Renal pelvis (tissue), 12 donors: ENCODE measurements at places on chromosomes 13 and 19.
A peak's percentile ranks its signal among the peaks of the same experiment; 100 is the strongest.

GRCh38 chr19:13101590-13102415 lies 855 bp downstream of the LYL1 start:
- DNase-seq, result no peak

GRCh38 chr13:24270639-24271141 lies 38.7 kb upstream of the C1QTNF9 start:
- DNase-seq, result no peak

GRCh38 chr13:40974460-40975407 lies 44.4 kb downstream of the ELF1 start:
- no peak for DNase-seq

GRCh38 chr13:26348966-26349365 lies 95.0 kb downstream of the CDK8 start:
- no peak for DNase-seq

DNA sequence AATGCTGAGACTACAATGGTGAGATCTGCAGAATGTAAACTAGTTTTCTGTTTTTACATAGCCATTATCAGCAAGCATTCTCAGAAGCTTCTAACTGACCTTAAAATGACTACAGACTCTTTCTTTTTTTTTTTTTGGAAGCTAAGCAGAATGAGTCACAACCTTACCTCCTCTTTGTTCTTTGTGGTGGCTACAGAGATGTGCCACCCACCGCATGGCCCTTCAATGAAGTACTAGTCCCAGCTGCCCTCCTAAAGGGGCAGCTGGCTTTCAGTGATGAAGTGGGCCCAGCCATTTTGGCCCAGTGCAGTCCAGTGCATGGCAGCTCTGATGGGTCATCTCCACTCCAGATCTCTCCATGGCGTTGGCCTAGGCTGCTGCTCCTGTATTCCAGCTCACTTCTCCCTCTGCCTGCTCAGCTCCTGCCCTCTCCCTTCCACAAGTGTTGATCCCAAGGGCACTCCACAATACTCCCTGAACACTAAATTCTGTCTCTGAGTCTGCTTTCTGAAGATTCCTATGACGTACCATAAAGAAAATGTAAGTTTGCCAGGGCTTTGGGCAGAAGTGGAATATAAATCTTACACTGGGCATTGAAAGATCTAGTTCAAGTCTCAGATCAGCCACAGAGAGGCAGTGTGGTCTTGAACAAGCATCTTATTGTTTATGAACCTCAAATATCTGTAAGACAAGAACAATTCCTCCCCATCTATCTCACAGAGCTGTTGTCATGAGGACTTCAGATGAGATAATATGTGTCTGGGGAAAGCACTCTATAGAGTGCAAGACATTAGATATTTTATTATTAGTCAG lies 85.6 kb downstream of the RXFP2 start:
- DNase-seq, result no peak

GRCh38 chr19:14061751-14062557 lies at the start of gene PALM3:
Gene PALM3 (minus strand): TSS chr19:14062076. CDS start chr19:14061980, 96 bp downstream.
- peak; percentile 69 for DNase-seq

- no peak for DNase-seq
Observed at GRCh38 chr19:18481505-18482222, 40.2 kb downstream of the ELL start.

GRCh38 chr19:41192574-41193429 lies at the start of gene CYP2S1:
Gene CYP2S1 (plus strand): TSS chr19:41193219. CDS start chr19:41193265, 46 bp downstream.
- DNase-seq, result no peak

- DNase-seq, result no peak
Observed at GRCh38 chr19:6999933-7000332, 21.3 kb downstream of the MBD3L2B start.

GRCh38 chr19:58181902-58182576 lies 822 bp upstream of the ZNF274 start:
- DNase-seq, result no peak

- DNase-seq, result peak; percentile 90
Observed at GRCh38 chr19:55452749-55453346, 8.6 kb downstream of the ISOC2 start.

DNA sequence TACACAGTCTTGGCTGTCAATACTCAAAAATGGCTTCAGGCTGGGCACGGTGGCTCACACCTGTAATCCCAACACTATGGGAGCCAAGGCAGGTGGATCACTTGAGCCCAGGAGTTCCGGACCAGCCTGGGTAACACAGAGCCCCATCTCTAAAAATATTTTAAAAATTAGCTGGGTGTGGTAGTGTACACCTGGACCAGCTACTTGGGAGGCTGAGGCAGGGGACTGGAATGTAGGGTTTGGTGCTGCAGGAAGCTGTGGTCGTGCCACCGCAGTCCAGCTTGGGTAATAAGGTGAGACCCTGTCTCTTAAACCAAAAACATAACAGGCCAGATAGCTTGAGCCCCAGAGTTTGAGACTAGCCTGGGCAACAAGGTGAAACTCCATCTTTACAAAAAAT lies 6.7 kb upstream of the CHERP start:
- DNase-seq, result no peak

- no peak for DNase-seq
Observed at GRCh38 chr13:56528040-56528790, 612.5 kb upstream of the PRR20A start.

- no peak for DNase-seq
Observed at GRCh38 chr19:8593931-8594330, 16.6 kb downstream of the ADAMTS10 start.

DNA sequence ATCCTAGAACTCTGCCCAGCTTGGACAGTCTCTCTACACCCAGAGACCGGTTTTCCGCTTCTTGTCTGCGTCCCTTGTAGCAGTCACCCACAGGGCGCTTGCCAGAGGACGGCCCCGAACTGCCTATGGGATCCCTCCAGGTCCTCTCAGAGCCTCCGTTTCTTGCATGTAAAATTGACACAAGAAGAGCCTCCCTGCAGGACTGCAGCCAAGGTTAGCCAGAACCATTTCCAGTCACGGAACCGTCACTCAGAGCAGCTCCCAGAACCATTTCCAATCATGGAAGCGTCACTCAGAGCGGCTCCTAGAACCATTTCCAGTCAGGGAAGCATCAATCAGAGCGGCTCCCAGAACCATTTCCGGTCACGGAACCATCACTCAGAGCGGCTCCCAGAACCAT lies 65.5 kb downstream of the ATP11A start:
- no peak for DNase-seq

DNA sequence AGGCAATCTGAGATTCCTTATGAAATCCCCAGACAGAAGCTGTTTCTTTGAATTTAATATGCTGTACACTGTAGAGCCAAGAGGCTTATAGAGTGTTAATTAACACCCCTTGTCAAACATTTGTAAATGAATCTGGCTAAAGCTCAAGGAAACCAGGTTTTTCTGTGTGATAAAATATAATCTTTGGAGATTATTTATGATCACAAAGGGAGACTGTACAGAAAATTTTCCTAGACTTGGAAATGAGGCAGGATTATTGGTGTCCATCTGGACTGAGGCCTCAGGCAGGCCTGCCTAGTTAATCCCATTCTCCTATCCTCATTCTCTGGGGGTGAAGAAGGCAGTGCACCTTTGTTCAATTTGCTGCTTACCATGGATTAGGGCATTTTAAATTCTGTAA lies 17.8 kb downstream of the KL start:
- DNase-seq, result no peak

DNA sequence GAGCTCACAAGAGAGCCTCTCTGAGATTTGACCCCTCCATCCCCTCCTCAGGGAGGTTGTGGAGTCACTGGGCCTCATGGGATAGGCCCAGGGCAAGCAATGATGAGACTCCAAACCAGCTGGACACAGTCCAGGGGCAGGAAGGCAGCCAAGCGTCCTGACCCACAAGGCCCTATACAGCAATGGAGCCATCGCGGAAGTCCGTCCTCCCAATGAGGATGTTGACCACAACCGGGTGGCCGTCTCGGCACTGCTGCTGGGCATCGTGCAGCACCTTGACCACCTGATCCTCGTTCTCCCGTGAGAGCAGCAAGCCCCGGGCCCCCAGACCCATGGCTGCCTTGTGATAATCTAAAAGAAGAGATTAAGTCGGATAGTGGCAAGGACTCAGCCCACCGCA lies 7.9 kb downstream of the SYDE1 start:
- DNase-seq, result no peak
